ENCODE measurements at places on chromosomes 7 and 10. TPM values are rescaled to one million over a fixed set of nuclear protein-coding genes. Genes with fewer than 3 reads are reported as not detected.

The PYROXD2 gene
- total RNA-seq = 7.4 TPM

The CYP3A5 gene
- total RNA-seq = not detected

DNA sequence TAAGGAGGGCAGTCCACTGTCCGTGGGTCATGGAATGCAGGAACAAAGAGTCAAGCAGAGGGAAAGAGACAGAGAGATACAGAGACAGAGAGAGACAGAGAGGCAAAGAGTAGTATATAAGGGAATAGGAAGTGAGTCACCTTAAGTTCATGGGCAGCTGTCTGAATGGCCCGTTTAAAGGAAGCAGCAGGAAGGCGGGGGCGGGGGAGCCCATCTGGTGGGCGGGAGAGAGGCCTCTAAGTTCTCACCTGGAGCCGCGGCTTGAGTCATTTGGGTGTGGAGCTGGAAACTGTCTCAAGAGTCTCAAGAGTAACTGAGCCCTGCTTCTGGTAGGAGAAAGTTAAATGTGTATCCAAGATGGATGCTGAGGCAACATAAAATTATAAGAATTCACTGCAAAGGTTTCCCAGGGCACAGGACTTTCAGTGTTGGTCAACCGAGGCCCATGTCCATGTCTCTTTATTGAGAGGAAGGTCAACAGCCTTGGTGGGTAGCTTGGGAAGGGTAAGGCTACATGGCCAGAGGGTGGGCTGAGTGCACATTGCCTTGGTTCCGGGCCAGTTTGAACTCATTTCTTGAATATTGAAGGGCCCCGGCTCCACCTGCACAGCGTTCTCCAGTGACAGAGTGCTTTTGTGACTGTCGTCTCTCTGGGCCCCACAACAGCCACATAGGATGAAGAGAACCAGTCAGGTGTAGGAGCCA is 85.5 kb upstream of the CACUL1 start:
- DNase-seq = no peak

DNA sequence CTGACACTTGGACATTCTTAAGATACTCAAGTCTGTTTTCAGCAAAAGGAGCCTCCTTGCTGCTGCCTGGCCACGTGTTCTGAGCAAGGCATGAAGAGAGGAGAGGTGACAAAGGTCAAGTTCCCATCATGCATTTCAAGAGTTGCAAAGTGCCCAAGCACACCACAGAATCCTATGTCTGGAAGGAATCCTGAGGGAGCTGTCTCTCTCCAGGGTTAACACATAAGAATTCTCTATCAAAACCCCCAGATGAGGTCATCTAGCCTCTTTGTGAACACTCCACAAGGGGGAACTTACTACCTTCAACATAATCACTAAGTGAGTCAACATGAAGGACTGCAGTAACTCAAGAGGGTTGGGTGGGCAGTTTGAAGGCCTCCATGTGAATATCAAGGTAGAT is 155.5 kb downstream of the RNF216 start:
- no peak for DNase-seq

DNA sequence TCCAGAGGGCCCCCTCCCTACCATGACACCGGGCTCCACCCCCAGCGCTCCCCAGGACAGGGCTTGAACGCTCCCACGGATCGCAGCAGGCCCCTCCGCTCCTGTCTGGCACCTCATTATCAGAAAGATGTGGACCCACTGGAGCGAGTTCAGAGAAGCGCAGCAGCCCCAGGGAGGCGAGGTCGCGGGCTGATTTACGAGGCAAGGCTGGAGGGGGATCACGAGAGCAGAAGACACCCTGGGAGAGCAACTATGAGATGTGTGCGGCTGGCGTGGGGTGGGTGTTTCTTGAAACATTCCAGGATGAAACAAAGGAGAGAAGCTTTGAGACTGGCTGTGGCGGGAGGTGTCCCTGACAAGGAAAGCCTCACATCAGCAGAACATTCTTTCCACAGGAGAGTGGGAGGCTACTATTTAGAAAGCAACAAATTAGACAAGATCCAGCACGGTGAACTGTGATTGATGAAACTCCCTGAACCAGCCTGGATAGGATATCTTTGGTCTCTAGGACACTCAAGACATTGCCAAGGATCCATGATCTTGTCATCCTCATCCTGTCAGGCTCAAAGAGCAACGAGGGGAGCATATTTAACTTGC is 66.0 kb downstream of the JCAD start:
- no peak for DNase-seq

- DNase-seq = no peak
These were observed 177.9 kb downstream of the CHN2 start for GRCh38 chr7:29372351-29373090.

DNA sequence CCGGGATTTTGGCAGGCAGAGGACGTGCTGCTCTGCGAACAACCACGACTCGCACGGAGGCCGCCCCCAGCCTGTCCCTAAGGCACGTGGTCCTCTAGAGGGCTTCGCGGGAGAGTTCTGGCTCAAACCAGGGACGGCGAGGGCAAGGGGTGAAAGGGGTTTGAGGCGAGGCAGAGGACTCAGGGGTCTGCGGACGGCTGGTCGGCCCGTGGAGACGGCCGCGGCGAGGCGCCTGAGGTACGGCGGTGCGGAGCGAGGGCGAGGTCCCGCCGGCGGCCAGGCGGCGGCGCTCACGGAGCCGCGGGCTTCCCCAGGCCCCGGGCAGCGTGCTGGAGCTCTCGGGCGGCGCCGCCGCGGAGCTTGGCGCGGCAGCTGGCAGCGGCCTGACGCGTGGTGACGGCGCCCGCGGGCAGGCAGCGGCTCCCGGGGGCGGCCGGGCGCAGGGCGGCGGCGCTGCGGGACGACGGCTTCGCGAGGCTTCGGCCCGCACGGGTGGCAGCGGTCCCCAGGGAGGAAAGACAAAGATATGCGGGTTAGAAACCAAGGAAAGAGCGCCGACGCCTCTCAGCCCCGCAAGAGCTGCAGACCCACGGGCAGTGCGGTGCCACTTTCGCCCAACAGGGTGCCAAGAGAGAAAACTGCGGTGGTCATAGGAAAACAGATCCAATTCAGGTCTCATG is 44.8 kb downstream of the ZNF800 start:
- peak; percentile 85 for DNase-seq

DNA sequence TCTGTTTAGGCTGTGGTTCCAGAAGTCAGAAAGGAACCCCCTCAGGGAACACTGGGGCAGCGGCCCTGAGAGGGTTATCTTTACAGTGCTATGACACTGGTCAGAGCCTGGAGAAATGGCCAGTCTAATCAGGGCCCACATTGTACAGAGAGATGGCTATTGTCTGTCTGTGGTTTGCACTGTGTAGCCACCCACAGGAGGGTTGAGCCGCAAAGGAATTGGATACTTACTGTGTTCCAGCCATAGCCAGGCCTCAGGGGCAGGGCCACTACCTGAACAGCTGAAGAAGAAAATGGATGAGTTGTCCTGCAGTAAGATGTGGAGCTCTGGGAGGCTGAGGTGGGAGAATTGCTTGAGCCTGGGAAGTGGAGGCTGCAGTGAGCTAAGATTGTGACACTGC is 47.5 kb upstream of the PODXL start:
- DNase-seq = no peak

DNA sequence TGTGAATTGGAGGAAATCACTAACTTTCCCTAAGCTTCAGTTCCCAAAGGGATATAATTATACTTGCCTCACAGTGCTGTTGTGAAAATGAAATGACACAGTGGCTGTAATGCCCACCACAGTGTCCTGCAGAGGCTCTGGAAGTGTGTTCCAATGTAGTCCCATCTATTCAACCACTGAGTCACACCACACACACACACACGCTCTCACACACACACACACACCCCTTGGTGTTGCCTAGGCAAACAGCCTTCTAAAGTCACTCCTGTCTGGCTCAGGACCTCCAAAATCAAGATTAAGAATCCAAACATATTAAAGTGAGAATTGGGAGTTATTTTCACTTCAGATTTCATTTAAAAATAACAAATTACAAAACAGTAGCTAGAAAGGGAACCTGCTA is 73.3 kb downstream of the NRCAM start:
- no peak for DNase-seq

- DNase-seq = peak; percentile 79
These were observed 30.3 kb upstream of the HERPUD2 start for GRCh38 chr7:35725280-35725680.

DNA sequence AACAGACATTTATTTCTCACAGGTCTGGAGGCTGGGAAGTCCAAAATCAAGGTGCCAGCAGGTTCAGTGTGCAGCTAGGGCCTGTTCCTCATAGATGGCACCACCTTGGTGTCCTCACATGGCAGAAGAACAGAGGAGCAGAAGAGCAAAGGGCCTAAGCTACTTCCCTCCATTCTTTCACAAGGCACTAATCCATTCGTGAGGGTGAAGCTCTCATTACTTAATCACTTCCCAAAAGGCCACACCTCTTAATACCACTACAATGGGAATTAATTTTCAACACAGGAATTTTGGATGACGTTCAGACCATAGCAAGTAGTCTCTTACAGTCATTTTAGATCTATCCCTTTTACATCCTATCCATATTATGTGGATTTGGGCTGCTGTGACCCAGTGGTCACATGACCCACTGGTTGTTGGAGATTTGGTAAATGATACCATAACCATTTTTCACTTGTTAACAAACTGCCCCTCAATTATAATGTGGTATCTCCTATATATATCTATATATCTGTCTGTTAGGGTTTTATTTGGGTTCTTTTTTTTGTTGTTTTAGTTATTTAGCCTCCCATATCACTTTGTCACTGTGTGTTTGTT is 63.4 kb downstream of the BBS9 start:
- DNase-seq = no peak

- DNase-seq = no peak
These were observed 17.4 kb downstream of the BNIP3 start for GRCh38 chr10:131964298-131964697.

DNA sequence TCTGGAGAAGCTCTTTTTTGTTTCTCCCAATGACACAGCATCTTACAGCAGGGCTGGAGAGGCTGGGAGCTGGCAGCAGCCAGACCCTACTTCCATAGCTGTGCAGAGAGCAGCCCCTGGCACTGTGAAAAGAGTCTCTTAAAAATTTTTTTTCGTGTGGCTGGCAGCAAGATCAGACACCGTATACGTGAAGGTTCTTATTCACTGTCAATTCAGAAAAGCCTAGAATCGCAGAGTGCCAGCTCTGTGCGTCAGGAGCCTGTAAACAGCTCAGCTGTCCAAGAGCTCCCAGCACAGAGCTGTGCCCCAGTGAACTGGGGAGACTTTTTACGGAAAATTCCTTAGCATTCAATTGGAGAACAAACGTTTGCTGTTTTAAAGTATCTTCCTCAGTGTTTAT is 6.5 kb downstream of the BAG3 start:
- no peak for DNase-seq

- DNase-seq = no peak
These were observed 1.5 kb downstream of the IFIT1 start for GRCh38 chr10:89393898-89394297.

DNA sequence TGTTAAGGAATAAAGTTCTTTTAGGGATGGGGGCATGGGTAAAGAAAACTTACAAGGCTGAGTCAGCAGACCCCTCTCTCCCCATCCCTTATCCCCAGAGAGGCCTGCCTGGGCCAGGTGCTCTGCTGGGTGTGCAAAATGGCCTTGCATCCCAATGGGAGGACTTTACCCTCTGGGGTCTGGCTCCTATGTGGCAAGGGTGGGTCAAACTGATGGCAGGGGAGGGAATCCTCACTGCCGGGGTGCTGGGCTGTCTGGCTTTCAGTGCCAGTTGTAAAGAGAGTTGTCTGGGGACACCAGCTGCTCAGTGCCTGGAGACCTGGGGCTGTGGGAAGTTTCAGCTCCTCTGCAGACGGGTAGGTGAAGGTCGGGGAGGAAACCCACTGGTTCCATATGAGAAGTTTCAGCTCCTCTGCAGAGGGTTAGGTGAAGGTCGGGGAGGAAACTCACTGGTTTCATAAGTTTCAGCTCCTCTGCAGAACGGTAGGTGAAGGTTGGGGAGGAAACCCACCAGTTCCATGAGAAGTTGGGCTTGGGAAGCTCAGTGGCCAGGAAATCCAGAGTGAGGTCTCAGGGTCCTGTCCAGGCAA is 127.2 kb upstream of the PODXL start:
- DNase-seq = no peak

DNA sequence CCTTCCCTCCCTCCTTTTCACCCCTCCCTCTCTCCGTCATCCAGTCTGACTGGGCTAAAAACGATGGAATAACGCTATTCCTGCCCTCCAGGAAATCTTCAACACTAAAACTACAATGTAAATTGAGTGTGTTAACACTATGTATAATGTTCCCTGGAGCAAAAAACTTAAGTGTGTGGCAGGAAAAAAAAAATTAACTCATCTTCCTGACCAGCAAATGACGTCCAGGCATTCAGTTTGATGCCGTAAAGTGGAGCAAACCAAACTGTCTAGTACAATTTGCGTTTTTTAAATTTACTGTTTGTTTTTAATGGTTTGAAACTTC is 545 bp upstream of the MTPN start:
- no peak for DNase-seq

GRCh38 chr7:150668472-150668911 is 17.0 kb upstream of the GIMAP2 start:
- peak; percentile 79 for DNase-seq

GRCh38 chr7:29377718-29378117 is 183.1 kb downstream of the CHN2 start:
- no peak for DNase-seq

GRCh38 chr10:26858707-26859034 is 2.1 kb downstream of the ABI1 start:
- DNase-seq = peak; percentile 31

GRCh38 chr7:48759431-48760080 is 164.8 kb upstream of the CDC14C start:
- DNase-seq = no peak

DNA sequence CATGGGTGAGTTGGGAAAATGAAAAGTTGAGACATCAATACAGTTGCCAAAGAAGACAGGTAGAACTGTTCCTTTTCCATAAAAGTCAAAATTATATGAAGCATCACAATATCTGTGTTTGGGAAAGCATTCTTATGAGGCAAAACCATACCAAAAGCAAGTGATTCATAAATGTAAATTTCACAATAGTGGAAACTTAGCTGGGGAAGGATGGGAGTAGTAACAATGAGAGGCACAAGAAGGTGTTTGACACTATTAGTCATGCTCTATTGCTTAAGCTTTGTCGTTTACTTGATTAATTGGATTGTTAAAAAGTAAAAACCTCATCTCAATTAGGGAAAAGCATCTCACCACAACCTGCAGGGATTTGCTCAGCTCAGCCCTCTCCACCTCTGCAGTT is 240.2 kb downstream of the C7orf25 start:
- no peak for DNase-seq

DNA sequence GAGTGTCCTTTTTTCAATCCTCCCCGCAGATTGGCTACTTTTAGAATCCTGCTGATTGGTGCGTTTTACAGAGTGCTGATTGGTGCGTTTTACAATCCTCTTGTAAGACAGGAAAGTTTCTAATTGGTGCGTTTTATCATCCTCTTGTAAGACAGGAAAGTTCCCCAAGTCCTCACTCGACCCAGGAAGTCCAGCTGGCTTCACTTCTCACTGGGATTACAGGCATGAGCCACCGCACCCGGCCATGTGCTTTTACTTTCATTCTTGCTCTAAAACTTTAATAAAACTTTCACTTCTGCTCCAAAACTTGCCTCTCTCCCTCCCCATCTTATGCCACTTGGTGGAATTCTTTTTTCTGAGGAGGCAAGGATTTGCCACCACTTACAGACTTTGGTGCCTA is 17.0 kb upstream of the WAPL start:
- no peak for DNase-seq

Measured in CD8-positive, alpha-beta T cell (primary cell).